ENCODE measurements at places on chromosomes 12 and 14. TPM values are rescaled to one million over a fixed set of nuclear protein-coding genes. Genes with fewer than 3 reads are reported as not detected.

The SLC6A15 gene
- total RNA-seq: not detected

The OVCH1 gene
- not detected for total RNA-seq

The GUCY2C gene
- total RNA-seq: not detected

The SSPN gene
- not detected for total RNA-seq
